ENCODE measurements at places on chromosomes 4 and X.

- DNase-seq: no peak
These were observed 140.8 kb upstream of the TRPC5 start for GRCh38 chrX:112223391-112223790.

DNA sequence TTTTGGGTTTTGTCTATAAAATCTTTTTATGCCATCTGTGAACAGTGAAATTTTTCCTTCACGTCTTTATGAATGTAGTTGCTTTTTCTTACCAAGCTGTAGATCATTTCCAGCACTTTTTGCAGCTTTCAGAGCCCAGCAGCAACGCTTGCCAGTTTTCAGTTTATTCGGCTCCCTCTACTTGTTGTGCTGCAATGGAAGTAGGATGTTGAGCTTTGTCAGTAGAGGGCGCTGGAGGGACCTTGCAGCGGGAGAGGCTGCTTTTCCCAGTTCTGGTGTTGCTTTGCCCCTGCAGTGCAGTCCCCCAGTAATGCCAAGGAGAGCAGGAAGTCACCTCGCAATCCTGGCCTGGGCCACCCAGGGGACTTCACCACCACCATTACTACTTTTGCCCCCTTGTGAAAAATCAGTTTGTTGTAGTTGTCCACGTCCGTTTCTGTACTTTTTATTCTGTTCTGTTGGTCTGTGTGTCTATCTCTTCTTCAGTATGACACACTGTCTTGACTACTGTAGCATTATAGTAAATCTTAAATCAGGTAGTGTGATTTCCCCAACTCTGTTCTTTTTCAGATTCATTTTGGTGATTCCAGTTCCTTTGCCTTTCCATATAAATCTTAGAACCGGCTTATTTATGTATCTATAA lies 21.8 kb downstream of the CMC4 start:
- DNase-seq: no peak

DNA sequence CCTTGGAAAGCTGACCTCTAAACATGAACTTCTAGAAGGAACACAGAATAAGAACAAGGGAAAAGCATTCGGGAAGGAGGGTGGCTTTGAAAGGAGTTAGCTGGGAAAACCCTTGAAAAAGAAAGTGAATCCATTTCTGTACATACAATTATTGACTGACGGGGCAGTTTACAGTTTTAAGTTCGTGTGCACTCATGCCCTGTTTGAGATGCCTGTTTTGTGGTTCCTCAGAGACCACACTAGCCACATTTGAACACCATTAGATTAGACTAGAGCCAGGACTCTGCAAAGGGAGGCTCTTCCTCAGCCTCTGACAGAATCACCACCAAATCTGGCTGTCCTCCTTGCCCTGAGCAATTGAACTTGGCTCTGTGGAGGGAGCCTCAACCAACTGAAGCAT lies 158.3 kb downstream of the PALLD start:
- no peak for DNase-seq

DNA sequence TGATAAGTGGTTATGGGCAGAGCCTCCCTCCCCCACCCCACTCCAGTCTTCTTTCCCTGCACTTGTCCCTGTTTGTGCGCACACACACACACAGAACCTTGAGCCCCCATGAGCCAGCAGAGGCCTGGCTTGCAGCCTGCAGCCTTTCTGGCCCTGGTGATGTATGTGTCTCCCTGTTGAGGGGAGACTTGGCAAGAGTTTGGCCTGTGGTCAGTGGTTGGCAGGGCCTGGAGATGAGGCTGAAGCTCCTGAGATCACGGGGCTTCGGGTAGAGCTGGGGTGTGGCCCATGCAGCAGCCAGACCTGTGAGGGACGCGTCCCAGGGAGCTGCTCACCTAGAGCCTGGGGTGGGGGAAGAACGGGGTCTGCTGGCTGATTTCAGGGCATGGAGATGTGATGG lies 2.3 kb downstream of the GPR173 start:
- no peak for DNase-seq

- DNase-seq: no peak
These were observed 10.7 kb upstream of the S100P start for GRCh38 chr4:6682862-6683590.

GRCh38 chr4:102819588-102820365 lies 7.6 kb downstream of the UBE2D3 start:
- DNase-seq: no peak

- peak; percentile 88 for DNase-seq
These were observed 37.0 kb upstream of the FAM156A start for GRCh38 chrX:52995135-52995986.

DNA sequence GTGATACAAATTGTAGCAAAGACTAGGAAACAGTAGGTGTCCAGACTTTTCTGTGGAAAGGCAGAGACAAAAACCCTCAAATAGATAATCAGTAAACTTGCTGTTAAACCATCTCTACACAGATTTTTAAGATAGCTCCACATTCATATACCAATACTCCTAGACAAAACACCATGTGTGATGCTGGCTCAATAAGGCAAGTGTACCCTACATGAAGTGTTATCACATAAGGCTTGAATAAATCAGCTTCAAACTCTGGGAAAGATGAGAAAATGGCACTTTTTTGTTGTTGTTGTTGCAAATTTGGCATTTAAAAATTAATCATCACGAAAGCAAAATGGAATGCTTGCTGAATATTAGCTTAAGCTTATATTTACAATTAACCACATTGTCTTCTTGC lies 45.1 kb downstream of the DRD5 start:
- no peak for DNase-seq

GRCh38 chr4:134773497-134774000 lies 572.0 kb upstream of the PABPC4L start:
- no peak for DNase-seq

DNA sequence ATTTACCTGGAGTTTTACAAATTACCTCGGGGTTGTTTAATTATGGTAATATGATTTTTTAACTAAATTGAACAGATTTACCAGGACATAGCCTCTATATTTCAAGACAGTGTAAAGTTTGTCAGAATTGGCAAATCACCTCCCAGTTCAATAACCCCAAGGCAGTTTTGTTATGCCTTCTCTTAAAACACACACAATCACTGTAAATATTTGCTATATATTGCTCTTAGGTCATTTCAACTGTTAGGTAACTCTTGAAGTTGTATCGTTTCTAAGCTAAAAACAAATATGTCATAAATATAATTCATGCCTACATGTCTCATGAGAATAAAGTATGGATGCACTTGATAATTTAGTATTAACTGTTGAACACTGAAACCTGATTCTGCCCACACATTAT lies 24.1 kb downstream of the PDLIM5 start:
- no peak for DNase-seq

DNA sequence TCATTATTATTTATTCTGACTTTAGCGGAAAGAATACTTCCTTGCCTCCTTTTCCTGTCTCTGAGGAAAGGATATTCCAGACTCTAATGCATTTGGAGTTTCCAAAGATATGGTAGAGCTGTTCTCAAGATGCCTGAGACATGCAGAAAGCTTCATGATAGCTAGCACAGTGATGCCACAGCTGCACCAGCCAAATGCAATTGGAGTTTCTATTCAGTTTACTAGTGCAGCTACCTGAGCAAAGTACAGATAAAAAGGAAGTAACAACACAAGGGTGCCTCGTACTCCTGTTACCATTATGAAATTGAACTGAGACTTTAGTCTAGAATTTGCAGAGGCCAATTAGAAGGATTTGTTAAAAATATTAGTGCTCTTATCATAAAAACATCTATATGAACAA lies 57.5 kb upstream of the PARM1 start:
- no peak for DNase-seq

DNA sequence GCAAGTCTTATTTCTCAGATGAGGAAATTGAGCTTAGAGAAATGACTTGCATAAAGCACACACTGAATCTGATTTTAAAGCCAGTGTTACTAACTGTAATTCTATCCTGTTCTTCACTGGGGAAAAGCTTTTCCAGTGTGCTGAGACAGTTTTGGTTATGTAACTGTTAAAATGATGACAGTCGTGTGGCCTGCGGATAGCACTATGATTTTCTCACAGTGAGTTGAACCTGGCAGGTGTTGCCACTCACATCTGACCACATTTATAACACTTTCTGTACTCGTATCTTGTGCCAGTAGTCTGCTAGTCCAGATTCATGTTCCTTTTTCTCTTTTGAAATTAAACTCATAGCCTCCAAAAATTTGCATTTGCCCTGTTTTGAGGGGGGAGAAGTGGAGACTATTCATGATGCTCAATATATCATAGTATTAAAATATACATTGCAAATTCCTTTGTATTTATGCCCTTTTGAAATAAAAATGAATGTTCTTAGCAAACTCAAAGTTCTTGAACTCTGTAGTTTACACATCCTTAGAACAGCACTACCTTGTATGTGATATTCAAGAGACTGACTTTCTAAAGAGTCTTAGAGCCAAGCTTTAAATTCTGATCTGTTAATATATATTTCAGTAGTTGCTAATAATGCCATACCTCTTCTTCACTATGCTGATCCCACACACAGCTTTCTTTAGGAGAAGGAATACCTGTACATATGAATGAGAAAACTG lies 132.3 kb downstream of the PDLIM5 start:
- no peak for DNase-seq

- DNase-seq: no peak
These were observed 14.8 kb upstream of the SPARCL1 start for GRCh38 chr4:87543835-87544461.

GRCh38 chrX:97065066-97065465 lies 181.4 kb downstream of the RPA4 start:
- no peak for DNase-seq

DNA sequence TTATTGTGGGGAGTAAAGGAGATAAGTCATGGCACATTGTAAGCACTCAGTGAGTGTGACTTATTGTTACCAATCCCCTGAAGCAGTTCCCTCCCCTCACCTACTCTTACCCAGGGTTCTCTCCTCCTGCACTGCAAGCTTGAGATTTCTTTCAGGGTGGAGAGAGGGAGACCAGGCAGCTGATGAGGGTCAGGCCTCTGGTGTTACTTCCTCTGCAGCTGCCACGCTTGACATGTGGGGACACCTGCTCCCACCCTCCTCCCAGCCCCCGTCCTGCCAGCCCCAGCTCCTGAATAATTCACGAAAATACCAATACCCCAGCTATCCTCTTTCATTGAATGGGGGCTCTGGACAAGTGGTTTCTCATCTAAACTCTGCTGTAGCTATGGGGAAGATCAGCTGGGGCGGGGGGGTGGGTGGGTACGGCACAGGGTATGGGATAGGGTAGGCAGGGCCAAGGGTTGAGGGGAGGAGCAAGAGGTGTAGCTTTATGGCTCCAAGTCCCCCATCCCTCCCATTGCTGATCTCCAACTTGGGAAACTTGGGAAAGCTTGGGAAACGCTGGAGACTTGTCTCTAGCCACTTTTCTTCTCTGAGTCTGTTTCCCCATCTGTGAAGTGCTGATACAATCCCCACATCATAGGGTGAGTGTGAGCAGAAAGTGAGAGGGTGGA lies 148.5 kb upstream of the PJA1 start:
- DNase-seq: no peak

DNA sequence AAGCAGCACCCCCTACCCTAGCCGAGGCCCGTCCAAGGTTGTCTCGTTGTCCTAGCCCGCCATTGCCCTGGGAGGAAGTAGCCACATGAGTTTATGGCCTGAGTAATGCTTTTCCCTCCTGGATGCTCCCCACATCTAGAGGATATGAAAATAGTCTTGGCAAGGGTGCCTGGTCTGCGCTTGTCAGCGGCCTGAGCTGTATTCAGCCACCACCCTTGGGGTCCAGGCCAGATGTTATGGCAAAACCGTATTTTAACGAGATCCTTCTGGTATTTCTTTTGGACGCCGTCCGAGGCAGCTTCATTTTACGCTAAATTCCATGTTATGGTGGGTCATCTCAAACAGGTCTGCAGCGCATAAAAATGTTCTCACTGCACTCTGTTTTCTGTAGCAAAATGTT lies 89.3 kb downstream of the GPR143 start:
- no peak for DNase-seq

- no peak for DNase-seq
These were observed 4.5 kb upstream of the PDE6B start for GRCh38 chr4:620851-621261.

DNA sequence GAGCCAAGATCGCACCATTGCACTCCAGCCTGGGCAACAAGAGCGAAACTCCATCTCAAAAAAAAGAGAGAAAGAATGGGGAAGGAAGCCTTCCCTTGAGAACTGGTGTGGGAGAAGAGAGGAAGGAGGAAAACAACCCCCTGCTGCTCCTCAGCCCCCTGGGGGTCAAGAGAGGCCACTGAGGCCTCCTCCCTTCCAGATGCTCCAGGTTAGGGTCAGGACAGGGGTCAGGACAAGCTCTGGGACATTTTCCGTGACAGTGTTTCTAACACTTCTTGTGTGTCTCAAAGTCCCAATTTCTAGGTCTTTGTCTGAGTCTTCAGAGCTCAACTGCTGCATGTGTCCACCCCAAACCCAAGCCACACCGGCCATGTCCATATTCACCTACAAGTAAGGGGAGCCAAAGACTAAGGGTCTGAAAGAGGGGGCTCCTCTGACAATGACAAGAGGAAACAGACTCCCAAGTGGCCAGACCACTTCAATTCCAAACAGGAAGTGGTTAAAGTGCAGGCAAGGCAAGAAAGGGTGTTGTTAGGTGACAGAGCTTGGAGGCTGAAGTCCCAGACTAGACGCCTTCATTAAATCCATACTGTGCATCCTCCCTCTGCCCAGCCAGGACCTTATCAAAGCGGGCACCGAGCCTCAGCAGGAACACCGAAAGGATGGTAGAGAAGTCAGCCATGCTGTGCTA lies 8.3 kb downstream of the L1CAM start:
- no peak for DNase-seq

- no peak for DNase-seq
These were observed 120.3 kb downstream of the CHRNA9 start for GRCh38 chr4:40455340-40455902.

DNA sequence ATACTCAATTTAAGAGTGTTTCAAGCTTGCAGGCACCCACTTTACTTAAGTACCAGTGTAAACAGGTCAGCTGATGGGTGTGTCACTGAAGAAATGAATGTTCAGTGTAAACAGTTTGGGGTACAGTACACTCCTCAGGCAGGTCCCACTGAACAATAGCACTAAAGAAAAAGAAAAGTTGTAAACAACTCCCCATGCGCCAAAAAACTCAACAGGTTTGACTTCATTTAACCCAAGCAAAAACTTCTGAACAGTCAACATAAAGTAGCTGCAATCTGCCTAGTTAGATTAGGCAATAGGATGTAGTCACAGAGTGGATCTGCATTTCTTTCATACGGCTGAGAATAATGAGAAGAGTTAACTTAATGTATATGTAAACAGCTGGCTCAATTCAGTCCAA lies 93.2 kb downstream of the FAM13A start:
- no peak for DNase-seq

- DNase-seq: no peak
These were observed 824 bp upstream of the UGDH start for GRCh38 chr4:39528061-39528465.

GRCh38 chr4:74628852-74629620 lies 165.3 kb downstream of the BTC start:
- no peak for DNase-seq

GRCh38 chrX:38678183-38678582 lies 116.8 kb downstream of the TSPAN7 start:
- no peak for DNase-seq

DNA sequence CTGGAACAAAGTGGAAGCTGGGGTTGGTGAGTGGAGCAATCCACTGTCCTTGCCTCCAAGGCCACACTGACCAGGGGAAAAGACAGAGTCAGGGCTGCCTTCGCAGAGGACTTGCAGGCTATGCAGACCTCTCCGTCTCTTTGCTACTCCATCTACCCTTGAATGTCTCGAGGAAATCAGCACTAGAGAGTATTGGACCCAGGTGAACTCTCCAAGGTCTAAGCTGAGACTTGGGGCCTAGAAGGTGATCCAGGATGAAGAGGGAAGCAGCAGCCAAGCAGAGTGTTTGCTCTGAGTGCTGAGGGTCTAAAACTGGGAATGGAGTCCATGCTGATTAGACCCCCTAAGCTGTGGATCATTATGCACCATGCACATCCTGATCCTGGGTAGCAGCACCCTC lies 54.5 kb downstream of the ANXA3 start:
- no peak for DNase-seq
